Activated T-cell treated with anti-CD3 and anti-CD28 coated beads for 1 hour (primary cell): ENCODE measurements at places on chromosomes 4 and X.

DNA sequence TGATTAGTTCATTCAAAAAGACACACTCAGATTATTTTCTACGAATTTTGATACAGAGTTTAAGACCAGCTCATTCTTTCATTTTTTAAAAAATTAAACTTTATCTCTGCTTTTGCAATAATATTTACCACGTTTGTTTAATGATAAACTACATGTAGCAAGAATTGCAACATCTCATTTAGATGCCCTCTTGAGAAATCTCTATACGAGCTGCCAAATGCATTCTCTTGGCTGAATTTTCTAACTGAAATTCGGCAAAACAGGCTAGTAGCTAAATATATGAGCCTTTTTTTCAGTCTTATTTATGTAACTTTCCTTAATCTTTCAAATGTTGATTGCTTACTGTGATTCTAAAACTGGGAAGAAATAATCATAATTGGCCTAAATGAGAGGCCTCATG, 2.1 kb upstream of the GC start:
- no peak for DNase-seq

DNA sequence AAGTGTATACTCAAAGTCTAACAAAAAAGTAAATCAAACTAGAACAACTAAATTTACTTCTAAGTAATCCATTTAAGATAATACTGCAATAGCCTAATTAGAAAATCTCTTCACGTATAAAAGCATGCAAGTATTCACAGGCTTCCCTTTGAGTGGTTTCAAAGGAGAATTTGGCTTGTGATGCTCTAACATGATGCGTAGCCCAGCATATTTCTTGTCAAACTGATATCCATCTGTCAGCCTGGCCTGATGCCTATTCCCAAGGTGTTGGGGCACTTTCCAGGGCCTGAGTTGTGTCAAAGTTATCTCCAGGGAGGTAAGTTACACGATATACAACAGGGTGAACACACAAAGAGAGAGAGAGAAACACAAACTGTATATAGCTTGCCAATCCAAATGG, 287.0 kb upstream of the MAGEB18 start:
- DNase-seq, result no peak

- DNase-seq, result no peak
These were observed 12.6 kb downstream of the C4orf54 start for GRCh38 chr4:99645036-99645435.

- no peak for DNase-seq
These were observed 183.0 kb upstream of the NOCT start for GRCh38 chr4:138832563-138832962.

- no peak for DNase-seq
These were observed 450.1 kb upstream of the INTU start for GRCh38 chr4:127182687-127183086.

GRCh38 chr4:2489841-2490552, 21.1 kb downstream of the RNF4 start:
- no peak for DNase-seq

DNA sequence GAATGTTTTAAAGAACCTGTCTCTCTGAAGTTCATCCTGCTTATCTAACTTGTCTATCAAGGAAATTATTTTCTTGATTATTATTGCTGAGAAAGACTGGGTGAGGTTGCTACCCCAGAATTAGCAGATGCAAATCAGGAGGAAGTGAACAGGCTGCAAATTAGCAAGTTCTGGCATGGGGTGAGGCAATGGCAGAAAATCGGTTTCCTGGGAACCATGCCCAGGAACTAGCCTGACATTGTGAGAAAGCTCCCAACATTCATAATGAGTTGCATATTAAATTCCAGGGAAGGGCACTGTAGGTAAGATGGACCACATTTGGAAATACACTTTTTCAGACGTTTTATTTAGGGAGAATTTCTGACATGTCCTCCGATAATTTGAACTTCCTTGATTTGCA, 11.6 kb downstream of the ARSF start:
- no peak for DNase-seq

GRCh38 chr4:181254771-181255170, 988.4 kb upstream of the TENM3 start:
- no peak for DNase-seq

GRCh38 chr4:10441512-10441911, 15.7 kb downstream of the ZNF518B start:
- DNase-seq, result no peak

GRCh38 chrX:10086676-10087075, 70.1 kb upstream of the CLCN4 start:
- no peak for DNase-seq

- DNase-seq, result no peak
These were observed 97.9 kb downstream of the NR3C2 start for GRCh38 chr4:148344352-148344751.

DNA sequence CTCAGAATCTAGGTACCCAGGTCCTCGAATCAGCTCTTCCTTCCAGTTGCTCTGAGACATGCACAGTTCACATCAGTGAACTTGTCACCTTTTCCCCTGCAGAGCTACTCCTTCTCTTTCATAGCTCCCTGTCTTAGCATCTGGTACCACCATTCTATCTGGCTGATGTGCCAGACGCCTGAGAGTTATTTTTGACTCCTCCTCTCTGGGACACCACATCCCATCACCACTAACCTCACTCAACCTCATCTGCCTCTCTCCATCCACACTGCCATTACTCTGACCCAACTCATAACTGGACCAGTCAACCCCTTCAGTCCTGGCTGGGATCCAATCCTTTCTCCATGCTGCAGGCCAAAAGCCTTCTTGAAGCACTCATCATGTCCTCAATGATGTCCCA, 44.5 kb downstream of the SLC2A9 start:
- no peak for DNase-seq

- DNase-seq, result no peak
These were observed 136.6 kb upstream of the SPRY1 start for GRCh38 chr4:123259676-123260646.

DNA sequence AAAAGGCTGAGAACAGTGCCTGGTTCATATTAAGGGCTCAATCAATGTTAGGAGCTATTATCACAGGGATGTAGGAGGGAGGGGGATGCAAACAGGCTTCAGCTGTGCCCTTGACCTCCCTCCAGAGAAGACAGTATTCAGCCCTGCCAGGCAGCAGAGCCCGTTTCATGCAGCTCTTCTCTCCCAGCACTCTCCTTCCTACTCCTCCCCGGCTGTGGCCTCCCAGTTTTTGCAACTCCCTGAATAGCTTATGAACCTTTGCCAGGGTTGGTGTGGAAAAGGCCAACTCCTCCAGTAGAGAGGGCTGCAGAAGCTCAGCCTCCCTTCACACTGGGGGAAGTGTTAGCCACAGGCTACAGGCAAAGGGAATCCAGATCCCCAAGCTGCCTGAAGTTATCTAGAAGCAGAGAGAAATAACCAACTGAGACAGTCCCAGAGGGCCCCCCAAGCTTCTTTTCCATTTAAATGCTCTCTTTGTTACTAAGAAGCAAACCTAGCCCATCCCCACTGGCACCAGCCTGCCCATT, 31.7 kb upstream of the APLN start:
- no peak for DNase-seq
